ENCODE measurements at places on chromosomes 5 and 9. TPM values are rescaled to one million over a fixed set of nuclear protein-coding genes. Genes with fewer than 3 reads are reported as not detected.

GRCh38 chr9:127927988-127928675 lies 2.4 kb downstream of the PIP5KL1 start:
- no peak for DNase-seq

GRCh38 chr5:174306345-174307030 lies 261.0 kb downstream of the NSG2 start:
- no peak for DNase-seq

GRCh38 chr9:64773491-64773931 lies 511.5 kb downstream of the FOXD4L5 start:
- no peak for DNase-seq

The B4GALT1 gene
- 86.1 TPM for total RNA-seq

The UQCRQ gene
- 197 TPM for total RNA-seq

DNA sequence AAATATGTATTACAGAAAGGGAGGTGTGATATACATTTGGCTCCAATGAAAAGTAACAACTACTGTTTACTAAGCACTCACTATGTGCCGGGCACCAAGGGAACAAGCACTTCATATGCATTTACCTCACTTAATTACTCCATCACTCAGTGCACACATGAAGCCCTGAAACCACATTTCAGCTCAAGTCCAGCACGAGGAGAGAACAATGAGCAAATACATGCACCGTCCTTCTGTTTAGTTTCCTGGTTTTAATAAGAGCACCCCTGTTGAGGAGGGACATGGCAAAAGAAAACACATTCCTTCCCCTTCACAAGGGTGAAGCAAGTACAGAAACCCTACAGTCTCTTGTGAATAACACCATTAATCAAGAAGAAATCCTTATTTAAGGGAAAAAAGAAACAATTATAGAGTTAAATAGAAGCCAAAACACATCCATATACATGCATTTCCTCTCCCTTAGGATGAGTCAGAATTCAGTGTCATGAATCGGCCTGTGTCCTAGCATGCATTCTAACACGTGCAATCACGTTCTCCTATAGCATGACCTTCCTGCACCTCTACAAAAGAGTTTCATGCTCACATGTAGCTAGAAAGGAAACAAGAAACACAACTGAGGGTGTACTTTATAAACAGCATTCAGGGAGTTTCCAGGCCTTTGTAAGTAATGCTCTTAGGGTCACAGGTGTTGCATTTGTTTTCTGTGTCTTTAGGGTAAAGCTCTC lies 411.6 kb downstream of the BNC2 start:
- DNase-seq = no peak

DNA sequence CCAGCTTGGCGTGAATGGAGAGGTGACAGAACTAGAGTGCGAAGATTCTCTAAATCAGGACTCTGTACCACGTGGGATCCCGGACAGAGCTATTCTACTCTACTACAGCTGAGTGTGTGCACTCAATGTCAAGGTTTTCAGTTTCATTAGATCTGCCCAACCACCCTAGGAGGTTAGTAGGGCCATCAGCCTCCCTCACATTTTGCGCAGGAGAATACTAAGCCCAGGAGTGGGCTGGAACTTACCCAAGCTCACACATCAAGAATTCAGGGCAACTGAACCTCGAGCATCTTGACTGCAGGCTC lies 68.3 kb upstream of the TBC1D2 start:
- no peak for DNase-seq

The WNT8A gene
- not detected for total RNA-seq

DNA sequence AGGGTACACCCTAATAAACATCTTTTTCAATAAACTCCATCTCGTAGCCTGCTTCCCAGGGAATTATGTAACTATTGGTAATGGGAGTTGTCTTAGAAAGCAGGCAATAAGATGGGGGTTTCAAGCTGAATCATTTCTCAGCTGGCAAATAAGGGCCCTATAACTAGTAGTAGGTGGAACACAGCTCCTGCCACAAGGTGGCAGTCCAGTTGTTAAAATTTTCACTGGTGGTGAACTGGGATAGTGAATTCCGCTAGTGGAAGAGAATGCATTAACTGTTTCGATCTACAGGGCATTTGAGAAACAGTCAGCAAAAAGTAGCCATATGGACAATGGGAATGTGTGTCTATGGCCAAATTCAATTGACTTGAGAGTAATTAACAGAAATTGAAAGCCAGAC lies 27.7 kb downstream of the PCDHB15 start:
- DNase-seq = no peak

The FAXDC2 gene
- total RNA-seq = 0.62 TPM

- DNase-seq = no peak
These were observed 53.9 kb downstream of the ERAP1 start for GRCh38 chr5:96753848-96754247.

- DNase-seq = no peak
These were observed 6.1 kb upstream of the ZNF79 start for GRCh38 chr9:127418037-127418471.

- no peak for DNase-seq
These were observed 197.0 kb downstream of the PCSK1 start for GRCh38 chr5:96236051-96236450.

GRCh38 chr5:15993334-15993733 lies 186.3 kb downstream of the MARCHF11 start:
- no peak for DNase-seq

DNA sequence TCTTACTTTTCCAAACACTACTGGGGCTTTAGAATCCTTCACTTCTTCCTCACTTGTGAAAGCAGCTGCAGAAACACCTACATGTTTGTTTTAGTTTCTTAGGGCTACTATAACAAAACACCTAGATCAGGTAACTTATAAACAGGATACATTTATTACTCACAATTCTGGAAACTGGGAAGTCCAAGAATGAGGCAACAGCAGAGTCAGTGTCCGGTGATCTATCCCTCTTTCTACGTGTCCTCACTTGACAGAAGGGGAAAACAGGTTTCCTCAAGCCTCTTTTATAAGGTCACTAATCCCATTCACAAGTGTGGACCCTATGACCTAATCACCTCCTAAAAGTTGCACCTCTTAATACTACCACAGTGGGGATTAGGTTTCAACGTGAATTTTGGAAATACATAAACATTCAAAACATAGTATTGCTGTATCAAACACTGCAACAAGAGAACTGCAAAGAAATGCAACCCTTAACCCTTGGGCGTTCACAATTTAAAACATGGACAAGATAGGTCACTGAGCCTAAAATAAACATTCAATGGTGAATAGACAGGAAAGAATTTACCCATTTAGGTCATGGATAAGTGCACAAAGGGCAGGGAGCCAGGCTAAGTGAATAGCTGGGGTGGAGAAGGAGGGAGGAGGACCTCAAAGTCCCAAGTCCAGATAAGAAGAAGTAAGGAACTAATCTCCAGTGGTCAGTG lies 104.3 kb downstream of the PIK3R1 start:
- no peak for DNase-seq

DNA sequence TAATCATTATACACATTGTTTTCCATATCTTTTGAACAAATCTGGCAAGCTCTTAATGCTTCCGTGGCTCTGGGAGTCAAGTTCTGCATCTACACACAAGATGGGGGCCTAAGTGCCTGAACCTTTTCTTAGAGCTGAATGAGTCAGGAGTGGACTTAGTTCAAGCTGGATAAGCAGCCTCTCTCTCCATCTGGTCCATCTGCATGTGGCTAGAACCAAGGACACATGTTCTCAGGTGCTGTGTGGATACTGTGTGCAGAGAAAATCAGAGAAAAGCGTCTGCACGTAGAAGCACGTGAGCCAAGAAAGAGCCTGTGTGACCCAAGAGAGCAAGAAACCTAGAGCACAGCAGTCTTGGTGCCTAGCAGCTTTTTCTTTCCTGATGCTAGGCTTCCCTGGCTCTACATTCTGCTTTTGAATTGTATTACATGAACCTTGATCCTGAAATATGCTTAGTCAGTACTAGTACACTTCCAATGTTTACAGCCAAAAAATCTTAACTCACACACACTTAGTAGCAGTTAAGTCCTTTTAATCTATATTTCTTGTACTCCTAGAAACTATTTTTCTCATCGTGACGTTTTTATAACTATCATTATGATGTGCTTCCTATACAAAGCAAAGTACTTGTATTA lies 1798.9 kb downstream of the MAT2B start:
- no peak for DNase-seq

- peak; percentile 21 for DNase-seq
These were observed 1.0 kb upstream of the ACSL6 start for GRCh38 chr5:132012371-132013005.

The MAMDC2 gene
- total RNA-seq = 12.2 TPM

DNA sequence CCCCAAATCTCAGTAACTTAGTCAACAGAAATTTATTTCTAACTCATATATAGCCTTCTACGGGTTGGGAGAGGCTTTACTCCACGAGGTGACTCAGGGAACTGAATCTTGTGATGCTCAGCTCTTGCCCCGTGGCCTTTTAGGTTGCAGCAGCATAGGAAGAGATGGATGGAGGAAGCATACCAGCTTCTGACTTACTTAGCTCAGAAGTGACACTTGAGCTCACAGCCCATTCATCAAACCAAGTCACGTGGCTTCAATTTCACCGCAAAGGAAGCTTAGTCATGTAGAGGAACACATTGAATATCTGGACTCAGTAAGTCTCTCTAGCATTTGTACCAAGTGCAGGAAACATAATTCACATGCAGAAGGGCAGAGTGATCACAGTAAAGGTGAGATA lies 124.1 kb upstream of the KCNN2 start:
- DNase-seq = peak; percentile 25

The PDLIM4 gene
- 146 TPM for total RNA-seq

The FOXD1 gene
- total RNA-seq = 14.7 TPM

DNA sequence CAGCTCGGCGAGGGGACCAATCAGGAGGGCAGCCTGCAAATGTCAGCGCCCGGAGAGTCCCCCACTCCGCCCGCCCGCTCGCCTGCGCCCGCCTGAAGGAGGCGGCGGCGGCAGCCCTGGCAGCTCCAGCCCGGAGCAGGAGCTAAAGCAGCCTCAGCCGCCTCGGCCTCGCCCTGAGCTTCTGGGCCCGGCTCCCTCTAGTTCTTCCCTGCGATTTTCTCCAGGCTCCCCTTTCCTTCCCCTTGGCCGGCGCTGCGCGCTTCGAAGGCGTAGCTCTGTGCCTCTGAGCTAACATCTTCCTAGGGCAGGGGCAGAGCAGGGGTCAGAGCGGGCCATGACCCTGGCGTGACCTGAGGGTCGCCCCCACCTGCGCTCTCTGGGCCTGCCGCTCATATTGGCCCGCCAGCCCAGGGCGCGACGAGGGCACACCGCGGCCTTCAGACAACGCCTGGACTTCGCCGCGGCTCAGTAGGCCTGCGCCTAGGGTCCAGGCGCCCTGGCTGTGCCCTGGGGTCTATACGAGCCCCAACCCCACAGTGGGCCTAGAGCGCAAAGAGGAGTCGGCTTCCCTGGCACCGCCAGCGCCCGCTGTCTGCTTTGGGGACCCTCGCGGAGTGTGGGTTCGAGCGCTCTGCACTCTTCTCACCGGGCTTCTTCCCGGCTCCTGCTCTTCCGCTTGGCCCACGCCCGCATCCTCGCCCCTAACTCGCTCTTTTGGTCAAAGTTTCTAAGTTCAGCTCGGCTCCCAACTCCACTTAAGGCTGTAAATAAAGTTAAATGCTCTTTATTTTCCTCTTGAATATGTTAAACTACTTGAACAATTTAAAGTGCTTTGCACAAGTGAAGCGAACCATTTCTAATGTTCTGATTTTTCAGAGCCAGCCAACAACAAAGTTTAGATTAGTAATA lies 504 bp upstream of the OTP start:
- DNase-seq = no peak

The LCN15 gene
- not detected for total RNA-seq

- DNase-seq = no peak
These were observed 175.4 kb upstream of the ACTBL2 start for GRCh38 chr5:57658018-57658417.

- no peak for DNase-seq
These were observed 344.2 kb upstream of the SLC30A5 start for GRCh38 chr5:68749631-68750030.

The FCN2 gene
- not detected for total RNA-seq

- DNase-seq = no peak
These were observed 19.3 kb upstream of the RAPGEF1 start for GRCh38 chr9:131759017-131759647.

GRCh38 chr9:37486616-37487548 lies 1.1 kb downstream of the POLR1E start:
- no peak for DNase-seq

GRCh38 chr5:163424836-163425235 lies 12.6 kb upstream of the CCNG1 start:
- no peak for DNase-seq

GRCh38 chr5:10311595-10312425 lies 4.1 kb upstream of the CMBL start:
- no peak for DNase-seq

The GAPT gene
- not detected for total RNA-seq

DNA sequence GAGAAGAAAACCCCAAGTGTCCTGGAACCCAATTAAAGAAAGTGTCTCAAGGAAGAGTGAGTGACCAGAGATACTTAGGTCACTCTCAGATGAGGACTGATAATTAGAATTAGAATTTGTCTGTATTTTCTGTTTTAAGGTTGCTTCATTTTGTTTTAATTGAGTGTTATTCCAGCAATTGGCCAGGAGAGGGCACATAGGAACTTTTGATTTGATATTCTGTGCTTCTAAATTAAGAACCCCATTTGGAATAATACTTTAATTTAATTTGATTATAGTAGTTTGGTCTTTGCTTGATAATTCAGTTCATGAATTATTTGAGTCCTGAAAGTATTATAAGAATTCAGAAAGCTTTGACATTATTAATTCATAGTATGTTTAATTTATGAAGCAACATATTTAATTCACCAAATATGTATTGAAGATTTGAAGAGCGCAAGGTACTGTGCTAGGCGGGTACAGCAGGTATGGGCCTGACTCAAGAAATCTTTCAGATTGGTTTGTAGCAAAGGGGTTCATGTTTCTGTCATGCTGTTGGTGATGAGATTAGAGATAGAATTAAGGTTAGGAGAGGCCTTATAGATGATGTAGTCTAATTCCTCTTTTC lies 4.9 kb downstream of the MRPL22 start:
- no peak for DNase-seq

DNA sequence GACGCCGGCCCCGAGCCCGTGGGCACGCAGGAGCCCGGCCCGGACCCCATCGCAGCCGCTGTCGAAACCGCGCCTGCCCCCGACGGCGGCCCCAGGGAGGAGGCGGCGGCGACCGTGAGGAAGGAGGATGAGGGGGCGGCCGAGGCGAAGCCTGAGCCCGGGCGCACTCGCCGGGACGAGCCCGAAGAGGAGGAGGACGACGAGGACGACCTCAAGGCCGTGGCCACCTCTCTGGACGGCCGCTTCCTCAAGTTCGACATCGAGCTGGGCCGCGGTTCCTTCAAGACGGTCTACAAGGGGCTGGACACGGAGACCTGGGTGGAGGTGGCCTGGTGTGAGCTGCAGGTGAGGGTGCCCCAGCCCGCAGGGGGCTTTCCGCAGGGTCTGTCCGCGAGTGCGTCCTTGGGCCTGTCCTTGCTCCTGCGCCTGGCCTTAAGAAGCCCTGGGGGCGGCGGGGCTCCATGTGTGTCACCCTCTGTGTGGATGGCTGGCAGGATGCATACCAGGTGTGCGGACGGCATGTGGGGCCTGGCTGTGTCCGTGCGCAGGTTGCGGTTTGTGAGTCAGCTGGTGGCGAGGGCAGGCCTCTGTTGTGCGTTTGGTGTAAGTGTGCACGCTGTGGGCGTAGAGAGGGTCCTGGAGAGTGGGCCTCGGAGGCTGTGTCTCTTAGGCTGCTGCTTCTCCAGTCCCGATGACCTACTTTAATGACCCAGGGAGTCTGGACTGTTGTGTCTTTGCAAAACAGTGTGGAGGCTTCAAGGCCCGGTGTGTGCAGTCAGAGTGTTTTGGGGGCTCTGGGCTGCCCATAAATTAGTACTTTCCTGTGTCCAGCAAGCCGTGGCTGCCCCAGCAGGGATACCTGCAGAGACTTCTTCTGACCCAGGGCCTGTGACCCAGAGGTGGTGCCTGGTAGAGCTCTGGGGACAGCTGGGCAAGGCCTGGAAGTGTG lies 1.6 kb downstream of the WNK2 start:
- DNase-seq = no peak

All from kidney epithelial cell (primary cell).